Stimulated activated CD8-positive, alpha-beta memory T cell treated with anti-CD3 and anti-CD28 coated beads, Interleukin-4, amount 100 ng/mL, for 1 hour (primary cell): ENCODE measurements at places on chromosomes 4 and X.

DNA sequence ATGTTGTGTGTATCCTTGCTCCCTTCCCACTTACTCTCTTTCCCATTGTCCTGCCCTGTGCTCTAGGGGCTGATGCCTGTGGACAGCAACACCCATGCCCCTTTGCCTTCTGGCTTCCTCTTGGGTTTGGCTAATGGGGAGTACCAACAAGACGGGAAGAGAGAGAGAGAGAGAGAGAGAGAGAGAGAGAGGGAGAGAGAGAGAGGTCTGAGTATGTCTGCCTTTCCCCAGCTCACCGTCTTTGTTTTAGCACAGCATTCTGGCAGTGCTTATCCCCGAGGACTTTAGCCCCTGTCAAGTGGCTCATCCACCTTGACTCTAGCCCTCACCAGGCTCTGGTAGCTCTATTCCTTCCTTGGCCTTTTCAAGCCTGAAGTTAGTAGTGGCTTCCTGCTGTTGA, 128.0 kb downstream of the SLC4A4 start:
- no peak for DNase-seq

GRCh38 chr4:164779811-164780216, 25.9 kb downstream of the SMIM31 start:
- DNase-seq: no peak

DNA sequence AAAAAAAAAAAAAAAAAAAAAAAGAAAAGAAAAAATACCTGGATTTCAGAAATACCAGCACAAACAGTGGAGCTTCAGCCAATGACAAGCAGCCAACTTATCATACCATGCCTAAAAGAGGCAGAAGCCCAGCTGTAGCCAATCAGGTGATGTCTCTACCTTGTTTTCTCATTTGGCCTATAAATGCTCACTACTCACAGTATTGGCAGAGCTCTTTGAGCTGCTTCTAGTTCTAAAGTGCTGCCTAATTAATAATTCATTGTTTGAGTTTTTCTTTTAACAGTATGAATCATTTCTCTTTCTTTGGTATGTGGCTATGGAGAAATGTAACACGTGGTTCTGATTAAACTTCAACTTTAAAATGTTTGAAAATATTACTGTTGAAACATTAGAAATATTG, 188.8 kb upstream of the TECRL start:
- no peak for DNase-seq

DNA sequence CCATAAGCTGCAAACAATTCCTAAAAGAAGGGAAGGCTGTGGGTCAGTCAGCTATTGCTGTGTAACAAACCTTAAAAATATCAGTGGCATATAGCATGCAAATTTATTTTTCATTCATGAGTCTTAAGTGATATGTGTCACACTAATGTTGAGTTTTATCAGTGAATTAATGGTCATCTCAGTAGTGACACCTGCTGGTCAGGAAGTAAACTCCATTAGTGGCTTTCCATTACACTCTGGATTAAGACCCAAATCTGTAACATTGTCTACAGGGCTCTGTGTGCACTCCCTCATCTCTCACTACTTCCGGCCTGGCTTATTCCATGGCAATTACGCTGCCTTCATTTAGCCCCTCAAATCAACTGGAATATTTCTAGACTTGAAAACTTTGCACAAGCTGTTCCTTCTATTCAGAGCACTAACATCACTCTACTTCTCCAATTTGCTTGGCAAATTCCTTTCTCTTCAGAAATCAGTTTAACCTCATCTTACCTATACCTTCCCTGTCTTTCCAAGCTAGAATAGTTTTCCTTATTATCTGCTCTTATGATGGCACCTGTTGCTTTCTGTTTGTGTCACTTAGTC, 217.3 kb upstream of the TAPT1 start:
- no peak for DNase-seq

DNA sequence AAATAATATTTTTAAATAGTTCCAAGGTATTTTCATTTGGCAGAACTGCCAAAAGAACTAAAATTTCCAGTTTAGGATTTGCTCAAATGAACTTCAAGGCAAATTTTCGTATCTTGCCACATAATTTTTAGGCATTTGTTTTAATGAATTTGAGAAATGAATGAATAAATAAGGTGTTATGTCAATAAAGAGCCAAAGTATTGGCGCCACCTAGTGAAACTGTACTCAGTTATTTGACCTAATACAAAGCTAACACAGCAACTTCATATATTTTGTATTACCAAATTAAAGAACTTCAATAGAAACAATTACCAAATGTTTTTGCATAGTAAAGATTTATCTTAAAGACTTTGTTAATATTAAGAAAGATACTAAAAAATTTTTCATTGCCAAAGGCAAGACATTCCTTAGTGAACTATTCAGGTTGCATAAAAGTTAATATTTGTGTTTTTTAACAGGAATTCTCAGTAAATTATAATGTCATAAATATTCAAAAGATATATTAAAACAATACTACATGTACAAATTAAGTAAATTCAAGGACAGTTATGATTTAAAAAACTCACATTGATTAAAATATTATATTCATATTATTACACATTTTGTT, 50.3 kb downstream of the STPG2 start:
- no peak for DNase-seq

DNA sequence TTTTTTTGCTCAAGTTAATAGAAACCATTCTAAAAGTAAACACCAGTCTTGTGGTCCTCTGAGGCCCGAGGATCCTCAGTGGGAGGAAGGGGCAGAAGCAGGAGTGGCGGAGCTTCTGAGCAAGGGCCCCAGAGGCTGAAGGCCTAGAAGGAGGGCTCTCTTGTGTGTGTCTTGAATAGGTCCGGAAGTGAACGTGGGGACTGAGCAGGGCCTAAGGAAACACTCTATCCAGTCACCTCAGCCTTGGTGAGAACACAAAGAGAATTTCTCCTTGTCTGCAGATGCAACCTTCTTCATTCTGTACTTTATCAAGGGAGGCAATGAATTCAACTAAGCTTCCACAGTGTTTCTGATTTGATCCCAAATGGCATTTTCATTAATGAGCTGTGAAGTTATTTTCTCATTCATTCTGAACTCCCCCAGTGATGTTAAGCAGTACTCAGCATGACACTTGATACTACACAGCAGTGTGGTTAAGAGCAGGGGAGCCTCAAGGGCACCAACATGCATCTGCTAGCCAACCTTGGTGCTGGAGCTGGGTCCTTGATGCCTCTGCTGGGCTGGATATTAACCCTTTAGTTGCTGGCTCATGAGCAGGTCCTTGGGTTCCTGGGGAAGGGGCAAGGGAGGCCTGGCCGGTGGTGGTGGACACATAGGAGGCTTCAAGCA, 64.7 kb downstream of the RBM47 start:
- DNase-seq: no peak

- DNase-seq: no peak
Observed at GRCh38 chr4:7467471-7467870, 32.7 kb upstream of the PSAPL1 start.

DNA sequence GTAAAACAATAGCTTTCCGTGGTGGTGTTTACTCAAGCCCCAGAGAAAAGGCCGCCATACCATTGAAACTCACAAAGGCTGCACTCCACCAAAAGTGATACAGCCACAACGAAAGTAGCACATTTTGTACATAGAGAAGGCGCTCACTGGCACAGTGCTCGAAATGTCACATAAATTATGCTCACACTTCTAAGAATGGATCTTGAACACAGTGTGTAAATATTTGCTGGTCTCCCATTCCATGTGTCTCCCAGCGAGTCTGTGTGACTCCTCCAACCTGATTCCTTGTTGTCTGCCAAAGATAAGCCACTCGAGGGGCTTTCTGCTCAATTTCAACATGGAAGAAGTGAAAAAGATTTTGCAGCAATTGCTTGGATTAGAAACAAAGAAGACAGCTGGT, 234.0 kb upstream of the VCX3A start:
- no peak for DNase-seq
